SHP77 treated with DMSO at 0.1 percent for 48 hours (cell line): ENCODE measurements at places on chromosomes 7 and 10.

DNA sequence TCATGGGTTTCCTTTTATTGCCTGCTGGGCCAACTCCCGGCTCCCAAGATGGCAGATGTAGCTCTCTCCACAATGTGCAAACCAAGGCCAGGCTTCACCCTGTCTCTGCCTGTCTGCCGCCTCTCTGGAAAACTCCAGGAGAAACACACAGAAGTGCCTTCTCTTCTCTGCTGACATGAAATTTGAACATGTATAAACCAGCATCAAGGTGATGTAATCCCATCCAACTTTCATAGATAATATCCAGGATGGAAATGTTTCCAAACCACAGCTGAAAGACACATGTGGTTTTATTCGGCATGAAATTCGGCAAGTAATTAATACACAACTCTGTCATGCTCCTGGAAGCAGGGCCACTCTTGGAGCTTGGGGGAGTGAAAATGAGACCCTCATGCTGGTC, 297.2 kb downstream of the C7orf25 start:
- DNase-seq: no peak

GRCh38 chr10:46227936-46228562, 58.7 kb upstream of the ANTXRL start:
- no peak for DNase-seq

GRCh38 chr7:80039251-80039884, 95.3 kb upstream of the GNAI1 start:
- DNase-seq: peak; percentile 4

DNA sequence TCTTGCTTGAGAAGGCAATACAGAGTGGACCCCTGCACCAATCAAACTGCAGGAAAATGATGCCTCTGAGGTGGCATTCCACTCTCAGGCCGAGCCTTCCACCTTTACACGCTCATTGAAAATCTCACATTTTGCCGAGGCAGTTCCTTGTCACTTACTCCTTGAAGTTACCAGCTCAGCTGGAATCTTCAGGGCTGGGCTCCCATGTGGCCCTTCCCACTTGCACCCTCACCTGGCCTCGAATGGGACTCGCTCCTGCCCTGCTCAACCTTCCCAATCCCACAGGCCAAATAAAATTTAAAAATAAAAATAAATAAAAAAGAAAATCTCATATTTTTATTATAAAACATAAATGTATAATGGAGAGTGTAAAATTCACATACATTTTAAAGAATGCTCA, 790.7 kb upstream of the COBL start:
- no peak for DNase-seq

GRCh38 chr10:54667136-54667535, 133.9 kb downstream of the PCDH15 start:
- DNase-seq: no peak

GRCh38 chr10:113742466-113742865, 9.0 kb upstream of the PLEKHS1 start:
- DNase-seq: peak; percentile 5

- DNase-seq: no peak
Observed at GRCh38 chr7:17846935-17847334, 93.4 kb downstream of the SNX13 start.

GRCh38 chr10:111481261-111481826, 404.5 kb downstream of the ADRA2A start:
- DNase-seq: no peak

- no peak for DNase-seq
Observed at GRCh38 chr7:77667459-77668086, 28.7 kb upstream of the RSBN1L start.

- DNase-seq: no peak
Observed at GRCh38 chr10:34523017-34523767, 291.9 kb downstream of the PARD3 start.

GRCh38 chr10:23345861-23346260, 1.3 kb upstream of the C10orf67 start:
- DNase-seq: no peak
